Fibroblast of the aortic adventitia (primary cell): ENCODE measurements at places on chromosomes 1 and 21. TPM values are rescaled to one million over a fixed set of nuclear protein-coding genes. Genes with fewer than 3 reads are reported as not detected.

Gene TMEM200B
- 9.5 and 24.9 TPM in 2 replicates for total RNA-seq

Gene LRRC71
- 0.09 TPM in 1 of 2 replicates, not detected in the other for total RNA-seq

DNA sequence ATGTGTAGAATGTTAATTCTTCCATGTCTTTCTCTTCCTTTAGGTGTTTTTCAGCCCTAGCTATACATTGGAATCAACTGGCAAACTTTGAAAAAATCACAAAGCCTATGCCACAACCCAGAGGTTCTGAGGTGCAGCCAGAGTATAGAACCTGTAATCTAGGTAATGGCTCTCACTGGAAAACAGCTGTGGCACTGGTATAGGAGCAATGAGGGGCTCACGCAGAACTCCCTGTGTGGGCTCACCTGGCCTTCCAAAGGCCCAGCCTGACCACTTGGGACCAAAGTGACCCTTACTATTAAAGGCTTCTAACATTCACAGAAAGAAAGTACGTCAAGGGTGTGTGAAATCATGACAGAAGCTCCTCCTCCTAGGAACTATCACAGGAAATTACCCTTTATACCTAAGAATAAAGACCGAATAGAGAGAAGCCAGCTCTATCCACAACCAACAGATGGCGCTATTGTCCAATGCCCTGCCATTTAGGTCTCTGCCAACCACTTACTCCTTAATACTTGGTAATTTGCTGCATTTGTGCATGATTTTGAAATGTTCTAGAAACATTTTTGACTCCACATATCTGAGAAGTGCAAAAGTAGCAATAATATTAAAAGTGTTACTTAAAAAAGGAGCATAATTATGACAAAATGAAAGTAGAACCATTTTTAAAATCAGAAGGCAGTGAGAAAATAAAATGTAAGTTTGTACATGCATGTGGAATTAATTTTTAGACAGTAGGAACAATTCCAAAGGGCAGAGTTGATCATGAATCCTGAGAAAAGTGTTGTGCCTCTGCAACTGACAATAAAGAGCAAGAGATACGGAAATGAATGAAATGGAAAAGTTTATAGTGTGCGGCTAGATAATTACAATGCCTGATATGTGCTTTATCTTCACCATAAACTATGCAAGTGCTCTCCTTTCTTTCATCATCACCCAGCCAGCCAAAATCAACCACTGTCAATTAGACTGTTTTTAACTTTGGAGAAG lies 93.1 kb upstream of the HAO2 start:
- peak; percentile 86 for DNase-seq

- DNase-seq, result no peak
These were observed 9.6 kb downstream of the FHAD1 start for GRCh38 chr1:15256584-15256983.

Gene UTS2
- not detected in 2 replicates for total RNA-seq
